ENCODE measurements at places on chromosomes 7 and 10. TPM values are rescaled to one million over a fixed set of nuclear protein-coding genes. Genes with fewer than 3 reads are reported as not detected.

DNA sequence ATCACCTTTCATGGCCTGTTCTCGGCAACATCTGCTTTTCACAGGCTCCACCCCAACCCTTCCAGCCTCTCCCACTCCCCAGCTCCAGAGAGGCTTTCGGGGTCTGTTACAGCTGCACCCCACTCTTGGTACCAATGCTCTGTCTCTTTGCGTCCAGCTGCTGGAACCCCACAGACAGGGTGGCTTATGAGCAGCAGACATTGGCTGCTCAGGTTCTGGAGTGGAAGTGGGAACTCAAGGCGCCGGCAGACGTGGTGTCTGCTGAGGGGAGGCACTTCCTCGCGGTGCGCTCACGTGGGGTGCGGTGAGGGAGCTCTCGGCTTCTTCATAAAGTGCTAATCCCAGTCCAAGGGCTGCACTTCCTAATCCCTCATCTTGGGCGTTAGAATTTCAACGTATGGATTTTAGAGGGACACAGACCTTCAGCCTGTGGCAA is 185.7 kb downstream of the ELFN1 start:
- H3K27ac ChIP-seq: no peak overlapping the region
- H3K4me1 ChIP-seq: no peaks in the 10 kb centered on the region
- H3K36me3 ChIP-seq: no peaks in the 10 kb centered on the region
- no peak overlapping the region for H3K4me3 ChIP-seq

FGFBP3 gene
- 4.8 TPM for total RNA-seq

DNA sequence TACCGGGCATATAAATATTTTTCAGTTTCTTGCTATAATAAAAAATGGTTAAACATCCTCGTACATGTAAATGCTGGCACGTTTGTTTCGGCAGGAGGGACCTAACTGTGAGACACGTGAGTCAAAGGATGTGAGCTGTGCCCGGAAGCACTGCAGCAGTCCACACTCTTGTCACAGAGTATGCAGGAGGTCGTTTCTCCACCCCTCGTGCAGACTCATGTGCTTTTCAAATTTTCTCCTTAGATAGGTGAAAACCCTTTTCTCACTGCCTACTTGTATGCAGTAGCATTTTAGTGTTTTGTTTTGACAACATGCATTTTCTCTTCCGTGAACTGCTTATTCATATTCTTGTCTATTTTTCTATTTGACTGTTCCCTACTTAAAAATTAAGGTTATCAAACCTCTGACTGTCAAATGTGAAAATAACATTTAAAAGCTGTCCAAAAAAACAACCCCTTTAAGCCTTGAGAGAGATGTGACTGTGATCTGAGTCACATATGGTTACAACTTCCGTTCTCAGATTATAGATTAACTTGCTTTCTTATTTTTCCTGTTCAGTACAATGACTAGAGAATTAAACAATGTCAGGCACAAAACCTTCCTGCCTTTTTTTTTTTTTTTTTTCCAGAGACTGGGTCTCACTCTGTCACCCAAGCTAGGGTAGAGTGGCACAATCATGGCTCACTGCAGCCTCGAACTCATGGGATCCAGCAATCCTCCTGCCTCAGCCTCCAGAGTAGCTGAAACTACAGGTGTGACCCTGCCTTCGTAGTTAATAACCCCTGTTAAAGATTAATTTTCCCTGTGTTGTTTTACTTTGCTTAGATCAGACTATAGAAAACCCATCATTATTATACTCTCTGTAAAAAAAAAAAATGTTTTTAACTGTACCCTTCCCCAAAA is 45.1 kb downstream of the DPY19L1 start:
- H3K4me3 ChIP-seq: no peak overlapping the region
- no peak overlapping the region for H3K27ac ChIP-seq
- DNase-seq: peak; percentile 52
- H3K36me3 ChIP-seq: no peaks in the 10 kb centered on the region

DNA sequence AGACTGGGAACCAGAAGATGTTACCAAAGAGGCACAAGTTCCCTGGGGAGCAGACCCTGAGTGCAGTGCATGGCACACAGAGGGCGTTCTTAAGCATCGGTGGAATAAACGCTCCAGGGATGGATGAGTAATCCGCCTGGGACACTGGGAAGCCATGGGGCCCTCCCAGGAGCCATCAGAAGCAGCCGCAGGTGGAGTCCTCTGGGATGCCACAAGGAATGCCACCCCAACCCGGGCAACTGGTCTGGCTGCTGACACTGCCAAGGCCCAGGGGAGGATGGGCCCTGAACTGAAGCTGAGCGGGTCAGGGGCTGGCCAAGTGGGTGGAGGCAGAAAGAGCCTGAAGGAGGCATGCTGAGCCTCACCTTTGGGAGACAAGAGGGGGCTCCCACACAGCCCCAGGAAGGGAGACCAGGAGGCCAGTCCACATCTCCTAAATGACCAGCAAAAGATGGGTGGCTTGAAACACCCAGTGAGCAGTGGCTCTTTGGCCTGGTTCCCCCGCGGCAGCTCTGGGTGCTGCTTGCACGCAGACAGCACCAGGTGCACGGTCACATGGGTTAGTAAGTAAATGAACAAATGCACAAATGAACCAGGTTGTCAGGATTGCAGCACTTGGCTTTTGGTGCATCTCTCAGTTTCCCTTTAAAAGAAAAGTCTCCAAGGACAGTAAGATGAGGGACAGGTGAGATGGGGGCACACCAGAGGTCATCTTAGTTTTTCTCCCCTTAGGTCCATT is 141.3 kb upstream of the ZMIZ1 start:
- H3K27ac ChIP-seq: no peak overlapping the region
- H3K4me1 ChIP-seq: no peaks in the 10 kb centered on the region
- no peak for DNase-seq
- no peaks in the 10 kb centered on the region for H3K36me3 ChIP-seq
- no peak overlapping the region for H3K4me3 ChIP-seq

- no peaks in the 10 kb centered on the region for H3K27me3 ChIP-seq
- no peak overlapping the region for H3K4me3 ChIP-seq
- no peak for DNase-seq
- peaks cover 10% of the 10 kb centered on the region for H3K4me1 ChIP-seq
These were observed 400.8 kb downstream of the REEP3 start for GRCh38 chr10:63921908-63922467.

DNA sequence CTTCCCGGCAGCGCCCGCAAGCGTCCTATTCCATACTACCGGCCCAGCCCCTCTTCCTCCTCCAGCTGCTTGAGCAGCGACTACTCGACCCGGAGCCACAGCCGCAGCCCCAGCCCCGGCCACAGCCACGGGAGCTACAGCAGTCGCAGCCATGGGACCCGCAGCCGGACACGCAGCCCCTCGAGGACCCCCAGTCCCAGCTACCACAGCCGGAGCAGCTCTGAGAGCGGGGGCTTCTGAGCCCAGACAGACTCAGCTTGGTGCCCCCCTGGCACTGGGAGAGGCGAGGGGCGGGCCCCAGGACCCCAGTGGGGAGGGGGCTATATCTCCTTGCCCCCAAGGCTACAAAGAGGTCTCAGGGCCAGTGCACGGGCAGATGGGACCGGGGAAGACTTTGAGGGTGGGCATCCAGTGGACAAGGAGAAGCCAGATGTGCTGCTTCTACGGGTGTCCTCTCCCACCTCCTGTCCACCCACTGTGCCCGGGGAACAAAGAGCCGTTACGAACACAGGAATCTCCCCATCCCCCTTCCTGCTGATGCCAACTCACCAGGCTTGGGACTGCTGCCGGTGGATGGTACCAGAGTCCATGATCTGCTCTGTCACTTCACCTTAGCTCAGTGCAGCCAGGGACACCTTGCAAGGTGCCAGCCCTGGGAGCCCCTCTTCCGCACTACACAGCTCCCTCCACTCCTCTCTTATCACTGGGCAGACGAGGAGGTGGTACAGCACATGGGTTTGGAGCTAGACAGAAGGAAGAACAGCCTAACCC is 16.7 kb upstream of the HSPB1 start:
- H3K27ac ChIP-seq: no peak overlapping the region
- H3K36me3 ChIP-seq: no peaks in the 10 kb centered on the region
- peaks cover 12% of the 10 kb centered on the region for H3K27me3 ChIP-seq
- DNase-seq: no peak

OGDHL gene
- total RNA-seq: 2.6 TPM

- no peak overlapping the region for H3K4me3 ChIP-seq
- no peak overlapping the region for H3K27ac ChIP-seq
- DNase-seq: no peak
- H3K4me1 ChIP-seq: no peaks in the 10 kb centered on the region
These were observed 32.7 kb upstream of the DMTF1 start for GRCh38 chr7:87119581-87119980.

- no peaks in the 10 kb centered on the region for H3K27me3 ChIP-seq
- H3K4me3 ChIP-seq: no peak overlapping the region
- no peaks in the 10 kb centered on the region for H3K36me3 ChIP-seq
- no peak for DNase-seq
These were observed 3.4 kb downstream of the BNIP3 start for GRCh38 chr10:131978366-131978765.

DNA sequence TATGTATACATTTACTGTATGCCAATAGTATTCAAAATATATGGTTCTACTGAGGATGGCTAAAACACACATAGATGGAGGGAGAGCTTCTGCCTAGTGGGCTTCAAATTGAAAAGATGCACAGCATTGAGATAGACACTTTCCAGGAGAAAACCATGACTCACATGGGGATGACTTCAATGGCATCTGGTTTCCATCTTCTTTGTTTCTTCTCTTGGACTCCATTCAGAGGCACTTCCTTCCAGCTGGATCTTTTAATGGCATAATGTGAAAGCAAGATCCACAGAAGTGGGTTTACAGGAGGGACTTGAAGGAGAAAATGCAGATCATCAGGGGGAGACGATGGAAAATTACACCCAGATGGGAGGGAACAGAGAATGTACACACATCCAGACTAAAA is 84.9 kb downstream of the ZNF365 start:
- H3K4me1 ChIP-seq: peaks cover 11% of the 10 kb centered on the region
- no peaks in the 10 kb centered on the region for H3K27me3 ChIP-seq
- peak; percentile 83 for DNase-seq
- H3K27ac ChIP-seq: no peak overlapping the region
- H3K36me3 ChIP-seq: no peaks in the 10 kb centered on the region
- H3K4me3 ChIP-seq: no peak overlapping the region

GRCh38 chr7:91778416-91778815 is 102.1 kb downstream of the MTERF1 start:
- no peaks in the 10 kb centered on the region for H3K36me3 ChIP-seq
- peak; percentile 26 for DNase-seq

DNA sequence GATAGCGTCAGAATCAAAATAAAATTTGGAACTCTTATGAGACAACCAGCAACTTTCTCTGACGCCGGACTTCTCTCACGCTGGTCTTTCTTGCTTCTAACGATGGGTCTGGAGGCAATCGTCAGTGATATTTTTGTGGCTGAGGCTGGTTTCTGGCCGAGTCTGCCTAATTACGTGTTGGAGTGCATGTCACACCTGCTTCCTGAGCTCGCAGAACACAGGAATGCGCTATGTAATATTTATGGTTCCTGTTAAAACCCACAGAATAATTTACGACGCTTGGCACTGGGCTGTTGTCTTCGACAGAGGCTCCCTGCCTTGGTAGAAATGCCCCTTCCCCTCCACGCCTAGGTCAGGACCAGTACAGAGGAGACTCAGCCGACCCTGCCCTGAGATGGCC is 64.9 kb downstream of the NPTX2 start:
- DNase-seq: peak; percentile 8
- H3K27ac ChIP-seq: no peak overlapping the region
- no peak overlapping the region for H3K4me3 ChIP-seq
- no peaks in the 10 kb centered on the region for H3K36me3 ChIP-seq
- H3K27me3 ChIP-seq: peaks cover 10% of the 10 kb centered on the region
- no peaks in the 10 kb centered on the region for H3K4me1 ChIP-seq

FBH1 gene
- total RNA-seq: 84.0 TPM

DNA sequence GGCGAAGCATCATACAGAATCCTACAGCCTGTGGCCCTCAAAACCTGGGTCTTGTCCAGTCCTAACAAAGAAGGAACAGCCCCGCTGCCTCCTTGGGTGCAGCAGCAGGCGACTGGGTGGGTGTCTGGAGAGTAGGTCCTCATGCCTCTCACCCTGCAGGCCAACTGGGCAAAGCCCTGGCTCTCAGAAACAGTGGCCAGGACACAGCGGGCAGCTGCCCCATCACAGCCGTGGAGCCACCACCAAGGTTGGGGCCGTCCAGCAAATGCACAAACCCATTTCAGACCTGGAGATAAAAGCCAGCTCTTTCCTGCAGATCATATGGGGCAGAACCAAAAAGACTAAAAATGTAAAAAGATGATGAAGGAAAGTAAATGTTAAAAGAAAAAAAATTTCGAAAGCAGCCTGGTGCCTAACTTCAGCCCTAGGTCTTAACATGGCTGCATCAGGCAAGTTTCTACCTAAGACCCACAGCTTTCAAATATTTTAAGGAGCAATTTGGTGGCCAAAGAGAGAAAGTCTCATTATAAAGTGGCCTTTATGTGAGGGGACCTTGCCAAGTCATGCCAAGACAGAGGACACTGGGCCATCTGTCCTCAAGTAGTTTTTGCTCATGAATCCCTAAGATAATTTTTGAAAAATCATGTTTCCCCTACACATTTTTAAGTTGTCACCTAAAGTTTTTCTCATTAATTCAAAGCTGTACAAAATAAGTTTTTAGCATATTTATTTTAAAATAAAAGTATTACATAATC is 142.1 kb downstream of the PAXIP1 start:
- H3K4me1 ChIP-seq: no peaks in the 10 kb centered on the region
- no peaks in the 10 kb centered on the region for H3K36me3 ChIP-seq
- no peak overlapping the region for H3K4me3 ChIP-seq
- H3K27ac ChIP-seq: no peak overlapping the region

GRCh38 chr10:49001402-49001801 is 61.8 kb upstream of the LRRC18 start:
- no peaks in the 10 kb centered on the region for H3K36me3 ChIP-seq
- H3K4me1 ChIP-seq: no peaks in the 10 kb centered on the region
- H3K27me3 ChIP-seq: no peaks in the 10 kb centered on the region
- no peak overlapping the region for H3K27ac ChIP-seq
- no peak for DNase-seq
- H3K4me3 ChIP-seq: no peak overlapping the region

GRCh38 chr7:70000737-70001348 is 402.6 kb downstream of the AUTS2 start:
- no peak overlapping the region for H3K27ac ChIP-seq
- no peak for DNase-seq
- no peaks in the 10 kb centered on the region for H3K4me1 ChIP-seq
- no peaks in the 10 kb centered on the region for H3K27me3 ChIP-seq
- H3K36me3 ChIP-seq: no peaks in the 10 kb centered on the region

GRCh38 chr7:87604264-87604663 is 3.6 kb upstream of the ABCB1 start:
- no peaks in the 10 kb centered on the region for H3K4me1 ChIP-seq
- DNase-seq: no peak
- H3K27me3 ChIP-seq: peaks cover 70% of the 10 kb centered on the region
- H3K36me3 ChIP-seq: no peaks in the 10 kb centered on the region
- no peak overlapping the region for H3K27ac ChIP-seq
- H3K4me3 ChIP-seq: no peak overlapping the region

CFAP70 gene
- total RNA-seq: 0.06 TPM

GRCh38 chr7:147483634-147484292 is 1106.8 kb upstream of the C7orf33 start:
- H3K27ac ChIP-seq: no peak overlapping the region
- no peak for DNase-seq
- no peaks in the 10 kb centered on the region for H3K36me3 ChIP-seq
- H3K4me3 ChIP-seq: no peak overlapping the region

- no peaks in the 10 kb centered on the region for H3K36me3 ChIP-seq
- no peak for DNase-seq
- no peaks in the 10 kb centered on the region for H3K4me1 ChIP-seq
- no peak overlapping the region for H3K4me3 ChIP-seq
- no peak overlapping the region for H3K27ac ChIP-seq
These were observed 762 bp downstream of the PON1 start for GRCh38 chr7:95323410-95324129.

- DNase-seq: no peak
- H3K36me3 ChIP-seq: no peaks in the 10 kb centered on the region
- no peaks in the 10 kb centered on the region for H3K27me3 ChIP-seq
- no peak overlapping the region for H3K27ac ChIP-seq
- H3K4me1 ChIP-seq: no peaks in the 10 kb centered on the region
- H3K4me3 ChIP-seq: no peak overlapping the region
These were observed 108.8 kb upstream of the FEZF1 start for GRCh38 chr7:122413339-122413738.

GPR26 gene
- not detected for total RNA-seq

Data from A673 (cell line).